Stimulated activated CD8-positive, alpha-beta memory T cell treated with anti-CD3 and anti-CD28 coated beads, Interleukin-7, amount 100 ng/mL, for 1 hour (primary cell): ENCODE measurements at places on chromosomes 1 and 21.

DNA sequence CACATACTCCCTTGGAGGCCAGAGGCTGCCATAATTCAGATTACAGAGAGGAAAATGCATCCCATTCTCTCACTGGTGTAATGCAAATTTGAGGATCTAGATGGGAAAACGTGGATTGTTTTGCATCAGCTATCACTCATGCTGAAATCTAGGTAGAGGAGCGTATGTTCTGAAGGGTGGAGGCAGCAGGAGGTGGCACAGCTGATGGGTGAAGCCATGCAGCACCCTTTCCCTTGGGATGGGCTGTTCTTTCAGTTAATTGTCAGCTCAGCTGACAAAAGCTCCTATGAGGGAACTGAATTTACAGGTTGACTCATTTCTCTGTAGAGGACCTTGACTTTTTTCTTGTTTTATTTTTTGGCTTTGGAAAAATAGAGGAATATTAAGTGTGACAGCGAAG lies 41.8 kb downstream of the CAMTA1 start:
- DNase-seq = no peak

DNA sequence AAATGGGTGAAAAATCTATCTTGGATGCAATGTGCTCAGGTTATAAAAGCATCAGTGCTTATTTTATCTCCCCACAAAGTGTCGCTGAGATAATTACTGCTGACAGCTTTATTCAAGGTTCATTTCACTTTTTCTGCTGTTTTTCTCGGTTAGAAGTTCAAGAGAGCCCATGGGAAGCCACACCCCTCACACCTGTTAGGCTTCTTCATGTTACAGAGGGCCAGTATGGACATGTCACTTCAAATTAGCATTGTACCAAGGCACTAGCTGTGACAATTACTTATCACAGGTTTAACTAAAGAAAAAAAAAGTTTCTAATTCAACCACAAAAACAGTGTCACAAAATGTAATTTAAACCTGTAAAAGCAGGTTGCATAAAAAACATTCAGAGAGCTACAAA lies 187.3 kb upstream of the DMRTA2 start:
- no peak for DNase-seq

DNA sequence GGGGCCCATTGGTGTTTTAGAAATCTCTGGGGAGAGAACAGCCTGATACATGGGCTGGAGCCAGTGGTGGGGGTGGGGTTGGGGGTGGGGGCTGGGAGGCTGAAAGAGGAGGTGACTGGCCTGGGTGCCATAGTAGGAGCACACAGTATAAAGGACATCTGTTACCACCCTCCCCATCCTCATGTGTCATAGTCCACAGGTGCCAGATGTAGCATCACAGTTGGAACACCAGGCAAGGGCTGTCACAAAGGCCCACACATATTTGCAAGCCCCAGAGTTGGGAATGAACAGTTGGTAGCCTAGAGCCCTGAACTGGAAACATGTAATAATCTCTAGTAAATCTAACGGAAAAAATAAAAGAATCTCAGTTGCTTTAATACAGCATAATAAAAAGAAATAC lies 55.1 kb upstream of the CR2 start:
- no peak for DNase-seq

GRCh38 chr1:153397924-153398651 lies 7.2 kb upstream of the S100A8 start:
- DNase-seq = no peak

DNA sequence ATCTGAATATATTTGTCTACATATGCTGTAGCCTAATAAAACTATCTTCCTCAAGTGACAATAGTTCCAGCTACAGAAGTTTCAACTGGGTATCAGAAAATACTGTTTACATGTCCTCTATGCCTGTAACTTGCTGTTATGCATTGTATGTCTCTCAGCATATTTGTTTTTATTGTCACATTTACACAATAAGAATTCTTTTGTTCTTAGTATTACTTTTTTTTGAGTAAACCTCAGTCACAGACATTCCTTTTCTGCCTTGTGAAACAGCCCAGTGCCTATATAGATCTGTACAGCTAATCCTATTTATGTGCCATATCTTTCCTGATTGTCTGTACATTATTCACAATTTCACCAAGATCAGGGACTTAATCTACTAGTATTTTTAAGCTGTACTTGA lies 565.2 kb downstream of the NEGR1 start:
- DNase-seq = no peak

DNA sequence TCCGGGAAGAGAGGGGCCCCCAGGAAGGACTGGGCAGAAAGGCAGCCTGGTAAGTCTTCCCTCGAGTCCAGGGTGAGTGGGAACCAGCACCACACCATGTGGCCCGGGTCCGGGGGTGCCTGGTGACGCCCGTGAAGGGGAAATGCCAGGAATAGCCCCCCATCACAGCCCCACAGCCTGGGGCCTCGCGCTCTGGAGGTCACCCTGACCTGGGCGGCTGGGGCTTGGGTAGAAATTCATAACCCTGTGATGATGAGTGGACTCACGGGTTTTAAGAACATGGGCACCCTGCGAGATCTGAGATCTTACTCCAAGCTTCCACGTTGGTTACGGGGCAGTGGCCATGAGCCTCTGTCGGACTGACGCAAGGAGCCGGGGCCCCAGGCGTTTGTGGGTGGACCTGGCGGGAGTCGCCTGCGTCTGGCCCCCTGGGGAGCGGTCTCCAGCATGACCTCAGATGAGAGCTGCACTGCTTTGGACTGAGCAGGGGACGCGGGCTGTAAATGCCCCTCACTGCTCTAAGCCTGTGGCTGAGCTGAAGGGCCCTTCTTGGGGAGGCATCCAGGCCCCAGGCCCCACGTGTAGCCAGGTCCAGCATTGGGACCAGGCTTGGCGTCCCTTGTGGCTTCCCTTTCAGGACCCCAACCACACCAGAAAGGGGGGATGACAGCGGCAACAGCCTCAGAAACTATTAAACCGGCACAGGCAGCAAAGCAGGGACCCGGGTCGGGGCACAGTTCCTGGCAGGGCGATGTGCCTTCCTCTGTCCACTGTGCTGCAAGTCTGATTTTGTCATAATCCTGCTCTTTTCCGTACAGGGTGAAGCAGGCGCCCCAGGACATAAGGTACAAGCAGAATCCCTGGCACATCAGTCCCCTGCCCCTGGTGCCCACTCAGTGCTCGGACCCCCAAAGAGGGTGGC lies 60.0 kb downstream of the SLC19A1 start:
- DNase-seq = no peak

- DNase-seq = no peak
These were observed 37.4 kb downstream of the AGPAT3 start for GRCh38 chr21:43902441-43902840.

- DNase-seq = no peak
These were observed 36.1 kb upstream of the IVNS1ABP start for GRCh38 chr1:185353124-185353523.

GRCh38 chr1:30272277-30273020 lies 450.9 kb downstream of the MATN1 start:
- DNase-seq = no peak

DNA sequence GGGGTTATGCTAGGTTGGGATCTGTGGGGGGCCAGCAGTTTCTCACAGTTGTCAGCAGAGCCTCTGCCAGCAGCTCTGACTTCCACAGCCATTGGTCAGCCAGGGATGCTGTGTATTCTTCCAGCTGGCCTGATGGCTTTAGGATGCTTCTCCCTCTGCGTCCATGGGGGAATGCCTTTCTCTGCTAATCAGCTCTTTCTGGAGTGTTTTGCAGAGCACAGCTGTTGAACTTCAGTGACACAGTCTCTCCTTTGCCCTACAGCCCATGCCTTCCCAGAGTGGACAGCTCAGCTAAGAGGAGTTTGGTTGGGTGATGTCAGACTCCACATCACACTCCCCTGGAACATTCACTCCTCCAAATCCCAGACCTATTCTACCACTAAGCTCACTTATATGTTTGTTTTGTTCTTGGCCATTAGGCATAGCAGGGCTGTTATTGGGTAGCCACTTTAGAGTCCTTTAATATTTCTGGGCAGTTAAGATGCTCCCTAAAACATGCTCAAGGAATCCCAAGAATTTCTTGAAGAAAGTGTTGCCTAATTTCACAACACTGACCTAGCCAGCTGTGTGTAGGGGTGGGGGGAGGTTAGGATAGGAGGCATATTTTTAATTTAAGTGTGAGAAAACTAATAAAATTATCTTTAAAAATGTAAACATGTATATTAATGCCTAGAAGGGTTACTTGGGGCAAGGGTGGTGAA lies 75.3 kb upstream of the KIAA0040 start:
- DNase-seq = no peak

DNA sequence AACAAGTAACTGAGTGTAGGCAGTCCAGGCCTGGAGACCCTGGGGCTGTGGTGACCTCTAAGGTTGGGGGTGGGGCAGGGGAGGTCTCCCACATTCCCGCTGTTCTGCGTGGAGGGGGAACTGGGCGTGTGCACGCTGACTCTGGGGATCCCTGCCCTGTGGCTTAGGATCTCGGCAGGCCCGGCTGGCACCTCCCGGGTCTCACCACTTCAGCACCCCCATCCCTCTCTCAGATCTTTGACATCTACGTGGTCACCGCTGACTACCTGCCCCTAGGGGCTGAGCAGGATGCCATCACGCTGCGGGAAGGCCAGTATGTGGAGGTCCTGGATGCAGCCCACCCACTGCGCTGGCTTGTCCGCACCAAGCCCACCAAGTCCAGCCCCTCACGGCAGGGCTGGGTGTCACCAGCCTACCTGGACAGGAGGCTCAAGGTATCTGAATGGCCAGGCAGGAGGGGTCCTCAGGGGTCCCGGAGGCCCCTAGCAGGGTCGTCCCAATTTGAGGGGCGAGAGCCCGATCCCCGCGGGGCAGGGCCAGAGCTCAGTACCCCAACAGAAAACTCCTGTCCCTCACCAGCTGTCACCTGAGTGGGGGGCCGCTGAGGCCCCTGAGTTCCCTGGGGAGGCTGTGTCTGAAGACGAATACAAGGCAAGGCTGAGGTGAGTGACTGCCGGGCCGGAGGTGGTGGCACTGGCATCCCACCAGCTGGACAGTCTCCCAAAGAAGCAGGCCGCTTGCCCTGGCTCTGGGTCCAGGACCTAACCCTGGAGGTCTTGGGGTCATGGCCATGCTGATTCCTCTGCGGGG lies 68.7 kb downstream of the TRIM11 start:
- DNase-seq = no peak

DNA sequence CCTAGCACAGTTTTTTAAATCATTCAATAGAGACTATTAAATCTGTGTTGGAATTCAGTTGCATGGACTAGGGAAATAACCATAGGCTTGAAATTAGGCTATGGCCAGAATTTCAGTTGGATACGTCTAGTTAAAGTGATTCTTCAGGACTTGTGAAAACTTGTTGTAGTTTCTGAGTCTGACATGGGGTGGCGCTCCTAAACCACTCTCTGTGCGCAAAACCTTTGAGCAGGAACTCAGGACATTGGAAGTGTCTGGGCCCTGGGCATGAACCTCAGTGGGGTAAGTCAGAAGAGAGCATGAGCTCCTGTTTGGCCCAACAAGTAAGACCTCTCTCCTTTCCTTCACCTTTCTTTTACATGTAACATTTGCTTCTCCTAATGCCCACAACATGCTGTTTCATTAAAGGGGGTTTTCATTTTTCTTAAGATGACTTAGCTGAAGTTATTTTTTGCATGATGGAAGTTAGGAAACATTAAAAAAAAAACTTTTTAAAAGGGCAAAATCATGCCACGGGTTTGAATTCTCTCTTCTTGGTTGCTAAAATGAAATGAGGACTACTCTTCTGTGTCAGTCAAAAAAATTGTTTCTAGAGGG lies 17.1 kb upstream of the CCDC190 start:
- DNase-seq = no peak

GRCh38 chr1:5645929-5646328 lies 346.3 kb downstream of the NPHP4 start:
- DNase-seq = no peak

- DNase-seq = no peak
These were observed 142.5 kb upstream of the FGGY start for GRCh38 chr1:59154401-59154800.

- no peak for DNase-seq
These were observed 10.2 kb downstream of the MFN2 start for GRCh38 chr1:11990303-11991032.

DNA sequence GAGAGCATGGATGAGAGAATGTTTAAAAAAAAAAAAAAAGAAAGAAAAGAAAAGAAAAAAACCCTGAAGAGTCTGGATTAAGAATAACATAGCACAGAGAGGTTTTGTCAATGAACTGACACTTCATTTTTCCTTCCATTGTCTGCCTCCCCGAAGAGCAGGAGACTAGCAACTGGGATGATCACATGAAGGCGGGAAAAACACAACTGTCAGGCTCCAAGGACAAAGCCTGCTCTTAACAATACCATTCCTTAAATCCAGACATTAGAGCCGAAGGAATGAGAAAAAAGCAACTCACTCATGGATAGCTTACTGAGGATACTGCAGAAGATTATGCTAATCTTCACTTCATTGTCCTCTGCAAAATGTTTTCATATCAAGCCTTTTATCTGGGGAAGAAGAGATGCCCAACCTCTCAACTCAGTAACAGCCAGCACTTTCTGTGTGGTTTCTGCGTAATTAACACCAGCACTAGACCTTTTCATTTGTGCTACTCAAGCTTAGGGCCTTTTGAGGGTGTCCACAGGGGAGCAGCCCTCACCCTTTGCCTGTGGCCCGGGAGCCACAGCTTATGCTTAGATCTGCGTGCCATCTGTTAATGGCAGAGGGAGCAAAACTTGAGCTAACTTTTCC lies 182.3 kb downstream of the BARHL2 start:
- DNase-seq = no peak

- no peak for DNase-seq
These were observed 49.1 kb upstream of the RIPK4 start for GRCh38 chr21:41815652-41816582.

DNA sequence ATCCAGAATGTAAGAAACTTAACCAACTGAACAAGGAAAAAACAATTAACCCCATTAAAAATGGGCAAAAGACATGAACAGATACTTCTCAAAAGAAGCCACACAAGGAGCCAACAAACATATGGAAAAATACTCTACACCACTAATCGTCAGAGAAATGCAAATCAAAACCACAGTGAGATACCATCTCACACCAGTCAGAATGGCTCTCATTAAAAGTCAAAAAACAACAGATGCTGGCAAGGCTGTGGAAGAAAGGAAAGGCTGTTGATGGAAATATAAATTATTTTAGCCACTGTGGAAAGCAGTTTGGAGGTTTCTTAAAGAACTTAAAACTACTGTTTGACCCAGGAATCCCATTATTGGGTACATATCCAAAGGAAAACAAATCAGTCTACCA lies 51.2 kb downstream of the RGS4 start:
- no peak for DNase-seq

DNA sequence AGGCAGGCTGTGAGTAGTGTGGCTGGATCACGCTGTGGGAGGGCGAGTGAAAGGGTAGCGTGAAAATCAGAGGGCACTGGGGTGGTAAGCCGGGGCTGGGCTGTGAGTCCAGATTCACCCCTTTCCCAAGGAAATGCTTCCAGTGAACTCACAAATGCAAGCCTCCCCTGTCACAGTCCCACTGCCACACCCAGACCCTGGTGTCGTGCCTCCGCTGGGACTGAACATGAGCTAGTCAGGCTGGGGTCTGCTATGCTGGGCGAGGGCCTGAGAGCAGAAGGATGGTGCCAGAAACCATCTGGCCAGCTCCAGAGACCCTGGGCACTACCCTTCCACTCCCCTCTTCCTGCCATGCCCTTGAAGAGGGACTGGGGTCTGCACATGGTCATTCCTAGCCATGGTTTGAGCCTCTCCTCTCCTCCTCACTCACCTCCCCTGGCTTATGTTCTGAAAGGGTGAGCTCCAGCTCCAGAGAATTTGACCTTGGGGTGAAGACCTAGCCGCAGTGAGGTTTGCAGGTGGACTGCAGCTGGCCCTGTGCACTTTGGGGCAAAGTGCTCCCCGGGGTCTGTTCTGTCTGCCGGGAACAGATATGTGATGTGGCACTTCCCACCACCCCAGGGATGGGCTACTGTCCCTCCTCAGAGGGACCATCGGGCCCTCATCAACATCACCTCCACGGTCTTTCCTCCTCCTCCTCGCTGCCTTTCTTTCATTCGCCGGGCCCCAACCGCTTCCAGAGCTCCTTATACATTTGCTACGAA lies 365.6 kb downstream of the RPS6KC1 start:
- no peak for DNase-seq
